Fibroblast of the aortic adventitia (primary cell): ENCODE measurements at places on chromosomes 3 and 15.

GRCh38 chr3:98977520-98977919, 76.0 kb upstream of the DCBLD2 start:
- peak; percentile 90 for DNase-seq

GRCh38 chr3:123914829-123915228, 30.7 kb upstream of the MYLK start:
- DNase-seq, result no peak

DNA sequence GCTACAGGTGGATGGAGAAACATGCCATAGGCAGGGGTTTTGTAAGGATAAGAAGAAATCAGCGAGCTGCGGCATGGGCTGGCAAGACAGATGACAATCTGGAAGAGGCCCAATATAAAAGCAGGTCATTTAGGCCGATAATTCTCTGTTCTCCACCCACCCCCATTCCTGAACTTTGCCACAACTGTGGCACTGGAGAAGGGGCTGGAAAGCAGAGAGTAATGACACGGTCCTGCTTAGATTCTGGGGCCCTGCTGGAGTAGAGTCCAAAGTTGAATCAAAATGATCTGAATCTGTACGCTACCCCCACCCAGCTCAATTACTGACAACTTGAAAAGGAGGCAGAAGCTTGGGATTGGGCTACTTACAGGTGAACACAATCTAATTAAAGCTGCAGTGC, 18.4 kb upstream of the BUB1B start:
- no peak for DNase-seq

GRCh38 chr3:177947901-177948300, 588.3 kb upstream of the KCNMB2 start:
- DNase-seq, result no peak

- DNase-seq, result no peak
Measured at GRCh38 chr3:134642445-134643149, 8.2 kb downstream of the KY start.

DNA sequence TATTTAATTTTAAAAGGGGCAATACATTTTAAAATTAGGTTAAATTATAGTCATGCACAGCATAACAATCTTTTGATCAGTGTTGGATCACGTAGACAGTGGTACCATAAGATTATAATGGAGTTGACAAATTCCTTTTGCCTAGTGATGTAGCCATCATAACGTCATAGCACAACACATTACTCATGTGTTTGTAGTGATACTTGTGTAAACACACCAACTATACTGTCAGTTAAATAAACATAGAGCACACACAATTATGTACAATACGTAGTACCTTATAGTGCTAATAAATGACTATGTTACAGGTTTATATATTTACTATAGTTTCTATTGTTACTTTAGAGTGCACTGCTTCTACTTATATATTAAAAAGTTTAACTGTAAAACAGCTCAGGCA, 31.2 kb downstream of the FOXB1 start:
- DNase-seq, result no peak

- no peak for DNase-seq
Measured at GRCh38 chr3:4508048-4508981, 15.2 kb downstream of the ITPR1 start.

GRCh38 chr3:57971975-57972374, 36.2 kb upstream of the FLNB start:
- DNase-seq, result no peak

GRCh38 chr3:73745526-73746191, 120.9 kb upstream of the PDZRN3 start:
- peak; percentile 30 for DNase-seq

GRCh38 chr15:90749754-90750153, 32.6 kb downstream of the BLM start:
- DNase-seq, result no peak

GRCh38 chr15:62888623-62889022, 153.9 kb upstream of the TPM1 start:
- DNase-seq, result no peak

GRCh38 chr3:149340310-149340933, 7.0 kb upstream of the TM4SF18 start:
- DNase-seq, result no peak

- DNase-seq, result peak; percentile 74
Measured at GRCh38 chr3:189132231-189132671, 39.5 kb upstream of the TPRG1 start.

GRCh38 chr3:192068464-192069254, 607.7 kb downstream of the PYDC2 start:
- DNase-seq, result no peak

- no peak for DNase-seq
Measured at GRCh38 chr3:146523531-146523930, 20.9 kb downstream of the PLSCR1 start.

GRCh38 chr15:101615414-101615985, 36.7 kb downstream of the TM2D3 start:
- DNase-seq, result peak; percentile 23

DNA sequence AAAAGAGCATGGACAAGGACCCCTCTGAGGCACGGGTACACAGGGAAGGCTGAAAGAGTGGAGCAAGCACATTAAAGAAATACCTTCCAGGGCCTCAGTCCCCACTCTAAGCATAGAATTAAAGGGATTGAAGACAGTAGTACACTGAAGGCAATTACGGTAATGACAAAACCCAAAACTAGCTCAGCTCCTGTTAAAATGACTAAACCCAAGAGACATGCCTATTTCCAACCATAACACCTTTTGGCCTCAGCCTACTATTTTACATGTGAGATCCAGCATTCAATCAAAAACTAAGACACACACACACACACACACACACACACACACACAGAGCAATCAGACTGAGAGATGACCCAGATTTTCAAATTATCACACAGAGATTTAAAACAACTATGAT, 19.8 kb downstream of the MAP4 start:
- no peak for DNase-seq

GRCh38 chr3:55313666-55314065, 173.4 kb downstream of the WNT5A start:
- DNase-seq, result no peak

DNA sequence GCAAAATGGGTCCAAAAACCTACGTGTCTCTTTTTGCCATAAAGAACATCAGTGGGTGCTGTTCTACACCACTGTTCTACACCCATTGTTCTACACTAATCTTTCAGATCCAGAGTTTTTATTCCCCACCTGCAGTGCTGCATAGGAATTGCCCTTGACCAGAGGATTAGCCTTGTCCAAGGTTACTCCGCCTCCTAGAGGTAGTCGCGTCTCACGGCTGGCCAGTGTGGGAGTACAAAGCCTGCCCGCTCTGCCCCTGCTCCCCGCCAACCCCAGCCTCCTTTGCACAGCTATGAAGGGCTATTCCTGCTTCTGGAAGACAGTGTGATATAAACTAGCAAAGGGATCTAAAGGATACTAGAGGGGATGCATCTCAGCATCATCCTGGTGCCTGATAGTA, 222.1 kb upstream of the LMCD1 start:
- DNase-seq, result no peak

DNA sequence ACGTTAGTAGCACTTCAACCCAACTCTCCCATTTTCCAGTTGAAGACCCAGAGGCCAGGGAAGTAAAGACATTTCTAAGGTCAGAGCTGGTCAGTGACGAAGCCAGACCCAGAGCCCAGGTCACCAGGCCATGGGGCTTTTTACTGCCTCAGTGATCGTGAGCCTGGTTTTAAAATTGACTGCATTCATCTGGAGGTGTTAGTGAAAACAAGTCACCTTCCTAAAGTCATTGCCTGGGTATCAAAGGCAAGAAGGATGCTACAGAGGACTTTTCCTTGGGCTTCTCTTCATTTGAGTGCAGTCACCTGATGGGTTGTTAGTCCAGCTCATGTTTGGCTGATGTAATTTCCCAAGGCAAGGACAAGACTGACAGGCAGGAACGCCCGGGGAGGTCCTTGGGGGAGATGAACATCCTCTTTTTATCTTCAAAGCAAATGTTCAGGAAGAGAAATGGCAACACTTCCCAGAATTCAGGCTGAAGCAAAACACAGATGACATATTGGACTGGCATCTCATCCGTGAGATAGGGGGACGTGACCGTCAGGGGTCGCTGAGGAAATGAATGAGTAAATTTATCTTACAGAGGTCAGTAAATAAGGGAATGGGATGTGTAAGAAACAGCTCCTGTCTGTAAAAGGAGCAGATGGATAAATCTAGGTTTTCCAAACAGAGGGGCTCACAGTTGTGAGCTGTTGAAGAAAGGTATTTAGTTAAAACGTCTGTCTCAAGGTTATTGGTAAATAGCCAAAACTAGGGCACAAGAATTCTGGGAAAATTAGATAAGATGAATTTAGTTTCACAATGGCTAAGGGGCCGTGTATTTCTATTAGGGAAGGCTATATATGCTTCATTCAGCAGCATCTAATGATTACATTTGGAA, 201.2 kb downstream of the OPA1 start:
- no peak for DNase-seq

GRCh38 chr3:150761831-150762661, 923 bp downstream of the SIAH2 start:
- peak; percentile 64 for DNase-seq

- DNase-seq, result no peak
Measured at GRCh38 chr3:197356741-197357140, 58.3 kb upstream of the DLG1 start.

DNA sequence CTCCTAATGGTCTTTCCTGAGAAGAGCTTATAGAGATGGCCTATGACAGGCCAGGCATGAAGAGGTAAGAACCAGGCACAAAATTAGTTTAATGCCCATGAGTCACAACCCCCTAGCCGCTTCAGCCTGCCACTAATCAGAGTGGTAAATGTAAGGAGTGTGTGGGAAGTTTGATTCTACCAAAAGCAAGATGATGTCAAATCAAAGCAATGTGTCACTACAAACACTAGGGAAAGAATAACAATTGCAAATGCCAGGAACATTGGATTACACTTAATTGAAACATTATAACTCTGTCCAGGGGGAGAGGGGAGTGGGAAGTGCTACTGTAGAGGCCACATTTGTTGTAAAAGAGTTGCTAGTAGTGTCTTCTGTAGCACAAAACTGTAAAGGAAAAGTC, 596.6 kb upstream of the AGTR1 start:
- DNase-seq, result peak; percentile 31
